LHCN-M2 (cell line): ENCODE measurements at places on chromosomes 3 and 15.

DNA sequence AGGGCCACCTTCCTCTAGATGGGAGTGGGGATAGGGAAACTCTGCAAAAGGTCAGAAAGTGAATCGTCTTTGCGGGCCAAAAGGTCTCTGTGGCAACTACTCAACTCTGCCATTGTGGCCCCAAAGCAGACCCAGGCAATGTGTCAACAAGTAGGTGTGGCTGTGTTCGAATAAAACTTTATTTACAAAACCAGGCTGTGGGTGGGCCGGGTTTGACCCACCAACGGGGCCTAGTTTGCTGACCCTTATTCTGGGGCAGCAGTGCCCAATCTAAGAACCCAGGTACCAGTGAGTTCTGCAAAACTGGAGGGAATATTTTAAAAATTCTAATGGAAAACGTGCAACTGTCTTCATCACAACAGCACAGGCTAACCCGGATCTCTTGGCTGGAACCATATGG is 40.9 kb downstream of the RORA start:
- no peak for DNase-seq

GRCh38 chr3:150285601-150286000 is 122.5 kb upstream of the TSC22D2 start:
- DNase-seq, result no peak

DNA sequence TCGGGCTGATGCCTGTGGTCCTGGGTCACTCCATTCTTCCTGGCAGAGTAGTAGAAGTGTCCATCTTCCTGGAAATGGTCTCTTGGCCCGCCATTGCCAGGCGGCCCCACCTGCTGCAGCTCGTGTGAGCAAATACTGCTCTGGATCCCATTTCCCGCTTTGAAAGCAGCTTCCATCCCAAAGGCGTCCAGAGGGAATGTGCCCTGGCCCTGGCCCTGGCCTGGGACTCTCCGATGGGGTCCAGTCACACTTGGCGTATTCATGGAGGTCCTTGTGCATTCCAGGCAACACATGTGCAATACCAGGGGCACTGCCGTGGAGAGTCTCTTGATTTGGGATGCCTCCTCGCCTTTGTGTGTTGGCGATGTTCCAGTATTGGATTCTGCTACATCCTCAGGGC is 111.1 kb downstream of the SNRPN start:
- no peak for DNase-seq

DNA sequence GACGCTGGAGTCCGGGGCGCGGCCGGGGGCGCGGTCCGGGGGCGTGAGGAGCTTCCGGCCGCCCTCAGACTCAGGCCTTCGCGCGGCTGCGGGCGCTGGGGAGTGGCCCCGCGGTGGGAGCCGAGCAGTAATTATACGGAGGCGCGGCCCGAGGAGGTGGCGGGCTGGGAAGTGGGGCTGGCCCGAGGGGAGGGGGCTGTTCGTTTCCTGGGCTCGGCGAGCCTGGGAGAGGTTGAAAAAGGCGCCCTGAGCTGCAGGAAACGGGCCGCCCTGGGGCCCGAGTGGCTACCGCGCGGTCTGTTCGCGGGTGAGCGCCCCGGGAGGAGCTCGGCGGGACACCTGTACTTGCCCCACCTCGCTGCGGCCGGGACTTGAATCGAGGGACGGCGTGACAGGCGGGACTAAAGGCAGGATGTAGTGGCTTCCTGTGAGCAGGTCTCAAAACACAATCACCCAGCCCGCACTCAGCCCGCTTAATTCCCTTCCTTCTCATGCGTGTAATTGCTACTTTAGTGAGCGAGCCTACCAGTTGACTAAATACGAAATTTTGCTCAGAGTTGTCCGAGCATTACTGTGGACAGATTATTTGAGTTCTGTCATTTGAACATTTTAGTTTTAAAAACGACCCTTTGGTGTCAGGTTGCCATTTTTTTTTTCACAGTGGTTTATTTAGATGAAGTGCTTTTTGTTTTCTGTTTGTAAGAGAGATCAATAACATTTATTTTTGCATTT is 860 bp downstream of the RASA2 start:
- peak; percentile 35 for DNase-seq

GRCh38 chr3:43223670-43224364 is 62.5 kb upstream of the SNRK start:
- no peak for DNase-seq

DNA sequence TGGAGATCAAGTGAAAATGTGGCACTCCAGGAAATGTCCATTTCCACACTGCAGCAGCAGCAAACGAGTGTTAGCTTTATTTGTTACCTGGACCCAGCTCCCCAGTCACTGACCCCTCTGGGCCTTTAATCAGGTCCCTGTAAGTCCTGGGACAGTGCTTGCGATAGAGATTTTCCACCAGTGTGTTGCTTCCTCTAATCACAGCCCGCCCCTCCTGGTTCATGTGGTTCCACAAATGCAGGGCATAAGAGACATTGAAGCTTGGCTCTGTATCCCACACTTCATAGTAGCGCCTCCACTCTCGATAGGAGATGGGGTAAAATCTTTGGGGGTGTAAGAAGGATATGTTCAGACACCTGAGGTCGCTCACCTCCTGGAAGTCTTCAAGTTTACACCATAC is 8.0 kb downstream of the A4GNT start:
- DNase-seq, result no peak

DNA sequence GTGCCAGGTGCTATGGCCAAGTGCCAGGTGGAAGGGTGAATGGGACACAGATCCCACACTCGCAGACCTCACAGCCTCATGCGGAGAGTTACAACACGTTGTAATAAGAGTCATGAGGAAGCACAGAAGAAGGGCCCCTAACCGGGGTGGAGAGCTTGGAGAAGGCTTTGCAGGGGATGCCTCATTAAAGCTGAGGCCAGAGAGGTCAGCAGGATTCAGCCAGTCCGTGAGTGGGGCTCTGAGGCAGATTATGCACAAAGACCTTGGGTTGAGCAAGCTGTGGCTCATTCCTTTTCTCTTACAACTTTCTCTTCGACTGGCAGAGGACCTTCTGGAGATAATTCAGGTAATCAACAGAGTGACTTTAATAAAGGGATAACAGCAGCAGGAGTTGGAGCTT is 65.3 kb upstream of the SNRK start:
- no peak for DNase-seq

- no peak for DNase-seq
These were observed 5.8 kb upstream of the CAMP start for GRCh38 chr3:48217449-48217848.

DNA sequence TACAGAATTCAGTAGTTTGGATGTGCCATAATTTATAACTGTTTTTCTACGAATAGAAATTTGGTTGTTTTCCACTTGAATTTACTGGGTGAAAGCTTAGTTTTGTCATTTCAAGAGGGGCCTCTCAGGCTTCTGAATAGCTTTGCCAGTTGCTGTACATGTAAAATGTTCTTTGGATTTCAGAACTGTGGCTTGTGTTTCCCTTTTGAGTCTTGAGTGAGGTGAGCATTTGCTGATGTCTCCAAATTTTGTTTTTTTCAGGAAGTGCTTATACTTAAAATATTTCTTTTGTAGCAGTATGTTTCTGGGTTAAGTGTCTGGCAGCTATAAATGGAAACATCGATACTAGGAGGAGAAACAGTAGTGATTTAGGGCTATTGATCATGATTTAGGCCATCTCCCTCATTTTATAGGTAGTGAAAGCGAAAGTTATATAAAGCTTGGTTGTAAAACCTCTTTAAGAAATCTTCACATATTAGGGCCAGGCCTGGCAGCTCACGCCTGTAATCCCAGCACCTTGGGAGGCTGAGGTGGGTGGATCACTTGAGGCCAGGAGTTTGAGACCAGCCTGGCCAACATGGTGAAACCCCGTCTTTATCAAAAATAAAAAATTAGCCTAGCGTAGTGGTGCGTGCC is 9.2 kb upstream of the TRAK1 start:
- no peak for DNase-seq

DNA sequence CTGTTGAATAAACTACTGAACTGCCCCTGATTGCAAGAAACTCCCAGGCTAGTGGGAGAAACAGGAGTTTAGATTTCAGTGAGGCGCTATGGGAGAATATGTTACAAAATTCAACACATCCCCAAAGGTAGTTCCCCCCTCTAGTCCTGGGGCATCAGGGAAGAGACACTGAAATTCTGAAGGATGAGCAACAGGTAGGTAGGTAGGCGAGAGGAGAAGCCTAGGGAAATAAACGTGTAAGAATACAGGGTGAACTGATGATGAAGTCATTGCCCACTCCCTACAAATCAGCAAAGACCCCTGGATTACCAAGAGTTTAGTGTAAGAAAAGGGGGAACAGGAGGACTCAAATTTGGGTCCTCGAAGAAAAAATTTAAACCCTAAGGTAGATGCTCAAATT is 46.3 kb upstream of the RORA start:
- no peak for DNase-seq

DNA sequence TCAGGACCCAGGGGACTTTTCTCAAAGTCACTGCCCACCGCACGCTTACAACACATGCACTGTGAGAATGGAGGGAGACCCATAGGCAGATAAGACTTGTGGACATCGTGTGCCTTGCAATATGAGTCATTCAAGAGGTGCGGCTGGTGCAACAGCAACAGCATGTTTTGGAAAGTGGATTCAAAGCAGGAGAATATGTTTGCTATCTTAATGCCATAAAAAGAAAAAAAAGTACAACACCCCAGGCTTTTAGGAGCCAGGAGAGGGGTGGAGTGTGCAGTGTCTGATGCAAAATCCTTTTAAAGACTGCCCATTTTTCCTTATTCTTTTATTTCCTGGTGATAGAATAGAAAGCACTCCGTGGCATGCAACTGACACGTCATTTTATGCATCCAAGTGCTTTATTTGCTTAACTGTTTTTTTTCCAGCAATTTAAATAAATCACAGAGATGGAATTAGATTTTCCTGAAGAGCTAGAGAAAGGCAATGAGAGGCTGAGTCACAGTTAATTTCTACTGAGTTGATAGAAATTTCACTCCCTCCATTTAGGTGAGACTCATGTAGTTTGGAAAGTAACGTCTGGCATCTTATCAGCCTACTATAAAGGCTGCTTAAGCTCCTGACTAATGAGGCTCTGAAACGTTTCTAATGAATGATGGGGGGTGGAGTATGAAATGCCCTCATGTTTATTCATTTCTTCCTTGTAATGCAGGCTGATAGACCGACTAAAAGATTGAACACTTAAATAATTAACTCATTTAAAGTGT is 96.4 kb downstream of the NSUN3 start:
- DNase-seq, result peak; percentile 77

GRCh38 chr3:161401389-161401788 is 30.1 kb upstream of the SPTSSB start:
- DNase-seq, result no peak

GRCh38 chr3:124272605-124273151 is 280.8 kb upstream of the ROPN1 start:
- peak; percentile 66 for DNase-seq

- DNase-seq, result peak; percentile 76
These were observed 167.2 kb downstream of the POLR2M start for GRCh38 chr15:57873564-57874209.

DNA sequence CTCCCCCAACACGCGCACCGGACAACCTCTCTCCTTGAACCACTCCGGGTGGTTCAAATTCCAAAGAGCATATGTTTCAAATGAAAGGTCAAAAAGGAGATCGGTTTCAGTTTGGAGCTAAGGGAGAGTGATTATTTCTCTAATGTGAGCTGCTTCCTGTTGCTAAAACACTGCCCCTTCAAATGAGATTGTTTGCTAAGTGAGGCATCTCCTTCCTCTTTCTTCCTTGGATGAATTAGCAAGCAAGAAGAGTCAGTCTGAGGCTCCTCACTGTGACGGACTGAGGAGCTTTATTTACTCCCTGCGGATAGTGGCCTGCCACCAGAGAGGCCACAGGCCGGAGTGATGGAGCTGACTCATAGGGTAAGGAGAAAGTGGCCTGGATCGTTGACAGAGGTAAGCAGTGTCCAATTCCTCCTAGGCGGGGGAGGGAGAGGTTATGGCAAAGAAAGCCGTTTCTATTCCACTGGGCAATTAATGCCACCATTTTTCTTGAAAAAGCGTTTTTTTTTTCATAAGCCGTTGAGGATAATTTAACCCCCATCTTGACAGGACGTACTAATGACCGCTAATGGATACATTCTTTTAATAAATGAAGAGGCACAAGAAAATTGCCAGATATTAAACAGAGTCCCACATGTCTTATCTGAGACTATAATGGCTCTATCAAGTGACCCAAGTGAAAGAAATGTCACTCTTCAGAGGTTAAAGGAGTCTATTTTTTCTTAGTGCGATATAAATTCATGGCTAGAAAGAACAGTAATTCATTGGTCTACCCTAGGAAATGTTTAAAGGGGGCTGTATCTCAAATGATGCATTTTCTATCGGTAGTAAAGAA is 167.0 kb upstream of the ANKRD28 start:
- peak; percentile 45 for DNase-seq

GRCh38 chr3:126034481-126035361 is 49.2 kb downstream of the SLC41A3 start:
- DNase-seq, result no peak

GRCh38 chr3:193932576-193932975 is 203.4 kb upstream of the HES1 start:
- DNase-seq, result no peak

DNA sequence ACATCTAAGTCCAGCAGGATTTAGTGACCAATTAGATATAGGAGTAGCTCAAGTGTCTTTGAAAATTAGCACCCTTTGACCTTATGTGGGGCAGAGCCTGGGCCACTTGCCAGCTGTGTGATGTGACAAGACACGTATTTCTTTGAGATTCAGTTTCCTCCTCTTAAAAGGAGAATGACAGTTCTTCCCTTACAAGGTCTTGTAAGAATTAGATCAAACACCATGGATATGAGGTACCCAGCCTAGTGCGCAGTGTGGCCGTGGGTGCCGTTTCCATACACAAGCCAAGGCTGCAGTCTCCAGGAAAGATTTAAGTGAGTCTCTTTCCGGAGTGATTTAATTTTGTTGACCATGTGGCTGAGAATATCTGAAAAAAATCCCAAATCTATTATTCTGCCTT is 46.3 kb downstream of the ARHGAP31 start:
- DNase-seq, result no peak

- no peak for DNase-seq
These were observed 137.9 kb downstream of the KCNAB1 start for GRCh38 chr3:156258301-156258700.
